Stimulated activated CD4-positive, alpha-beta T cell treated with anti-CD3 and anti-CD28 coated beads, Interleukin-4, amount 100 ng/mL, for 24 hours (primary cell): ENCODE measurements at places on chromosomes 1 and 21.

DNA sequence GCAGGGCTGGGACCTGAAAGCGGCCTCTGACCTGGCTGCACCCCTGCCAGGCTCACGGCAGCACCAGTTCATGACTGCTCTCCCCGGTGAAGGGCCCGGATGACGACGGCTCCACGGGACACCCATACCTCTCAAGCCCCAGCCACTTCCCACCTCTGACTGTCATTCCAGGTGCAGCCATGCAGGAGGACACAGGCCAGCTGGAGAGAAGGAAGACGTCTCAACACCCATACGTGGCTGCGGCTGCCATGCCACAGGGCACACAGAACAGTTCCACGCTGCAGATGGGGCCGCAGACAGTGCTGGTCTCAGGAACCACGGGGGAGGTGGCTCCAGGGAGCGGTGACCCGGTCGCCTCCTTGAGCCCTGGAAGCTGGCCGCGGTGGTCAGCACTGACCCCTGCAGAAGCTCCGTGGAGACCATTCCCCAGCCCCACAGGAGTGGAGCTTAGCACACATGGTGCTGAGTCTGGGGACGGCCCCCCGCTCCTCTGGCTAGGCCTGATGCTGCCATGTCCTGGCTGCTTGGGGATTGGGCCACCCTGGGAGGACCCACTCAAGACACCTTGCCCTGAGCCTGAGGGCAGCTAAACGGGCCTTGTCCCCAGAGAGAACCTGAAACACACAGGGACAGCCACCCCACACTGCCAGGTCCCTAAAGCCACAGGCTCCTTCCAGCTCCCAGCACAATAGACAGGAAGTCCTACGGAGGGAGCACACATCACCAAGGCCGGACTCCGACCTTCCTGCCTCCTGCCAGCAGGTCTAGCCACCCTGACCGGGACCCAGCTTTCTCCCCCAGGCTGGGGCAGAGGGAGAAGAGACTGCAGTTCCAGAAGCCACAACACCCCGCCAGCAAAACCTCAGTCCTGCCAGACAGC is 8.6 kb downstream of the WNT9A start:
- DNase-seq, result no peak

- no peak for DNase-seq
These were observed 67.6 kb upstream of the SLC22A15 start for GRCh38 chr1:115908565-115909274.

DNA sequence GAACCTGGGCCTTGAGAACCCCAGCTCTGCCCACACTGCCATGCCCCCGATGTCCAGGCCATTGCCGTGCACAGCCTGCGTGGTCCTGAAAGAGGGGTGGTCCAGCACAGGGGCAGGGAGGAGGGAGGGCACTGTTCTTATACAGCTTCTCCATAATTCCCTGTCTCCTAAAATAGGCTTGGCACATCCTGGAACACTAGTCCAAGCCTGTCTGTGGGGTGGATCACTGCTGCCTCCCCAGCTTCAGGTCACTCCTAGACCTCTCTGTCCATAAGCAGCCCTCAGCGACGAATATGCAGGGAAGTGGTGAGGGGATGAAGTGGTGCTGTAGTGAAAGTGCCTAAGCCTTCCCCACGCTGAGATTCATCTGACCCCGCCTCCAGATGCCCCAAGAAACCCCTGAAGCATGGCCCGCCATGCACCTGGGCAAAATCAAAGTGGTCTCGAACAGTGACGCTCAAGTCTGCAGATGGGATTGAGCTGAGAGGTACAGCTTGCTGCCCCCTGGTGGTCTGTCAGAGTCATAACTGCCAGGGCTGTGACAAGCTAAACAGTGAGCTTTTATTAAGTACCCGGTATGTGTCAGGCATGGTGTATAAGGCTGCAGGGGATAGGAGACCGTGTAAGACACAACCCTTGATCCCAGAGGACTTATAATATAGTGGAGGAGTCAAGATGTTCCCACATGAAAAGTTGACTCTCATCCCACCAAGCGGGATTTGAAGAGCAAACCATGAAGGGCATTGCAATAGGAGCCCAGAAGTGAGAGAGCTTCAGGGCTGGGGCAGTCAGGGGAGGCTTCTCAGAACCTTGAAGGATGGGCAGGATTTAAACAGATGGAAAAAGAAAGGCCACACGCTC is 66.6 kb downstream of the FAM163A start:
- DNase-seq, result peak; percentile 68

DNA sequence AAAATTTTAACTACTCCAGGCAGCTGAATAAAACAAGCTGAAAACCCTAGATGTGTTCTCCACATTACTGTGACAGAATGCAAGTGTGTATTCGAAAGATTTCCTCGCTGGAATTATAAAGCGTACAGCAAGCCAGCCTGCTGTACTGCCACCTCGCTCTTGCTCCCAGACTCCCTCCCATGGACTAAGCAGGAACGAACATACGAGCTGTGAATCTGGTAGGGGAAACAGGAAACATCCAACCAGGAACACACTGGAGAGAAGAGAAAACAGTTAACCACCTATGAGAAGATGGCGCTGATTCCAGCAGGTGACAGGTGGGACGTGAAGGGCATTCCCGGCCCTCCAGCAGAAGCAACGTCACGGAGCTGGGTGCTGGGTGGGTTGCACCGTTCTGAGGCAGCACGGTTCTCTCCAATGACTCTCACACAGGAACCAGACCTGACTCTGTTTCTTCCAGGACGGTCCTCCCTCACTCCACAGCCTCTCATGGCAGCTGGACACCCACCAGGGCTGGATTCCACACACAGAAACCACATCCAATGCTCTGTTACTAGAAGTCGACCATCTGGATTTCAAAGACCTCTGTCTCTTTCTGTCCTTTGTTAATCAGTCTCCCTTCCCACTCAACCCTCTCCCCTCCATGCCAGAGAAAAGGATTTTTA is 219.2 kb downstream of the RERE start:
- no peak for DNase-seq

DNA sequence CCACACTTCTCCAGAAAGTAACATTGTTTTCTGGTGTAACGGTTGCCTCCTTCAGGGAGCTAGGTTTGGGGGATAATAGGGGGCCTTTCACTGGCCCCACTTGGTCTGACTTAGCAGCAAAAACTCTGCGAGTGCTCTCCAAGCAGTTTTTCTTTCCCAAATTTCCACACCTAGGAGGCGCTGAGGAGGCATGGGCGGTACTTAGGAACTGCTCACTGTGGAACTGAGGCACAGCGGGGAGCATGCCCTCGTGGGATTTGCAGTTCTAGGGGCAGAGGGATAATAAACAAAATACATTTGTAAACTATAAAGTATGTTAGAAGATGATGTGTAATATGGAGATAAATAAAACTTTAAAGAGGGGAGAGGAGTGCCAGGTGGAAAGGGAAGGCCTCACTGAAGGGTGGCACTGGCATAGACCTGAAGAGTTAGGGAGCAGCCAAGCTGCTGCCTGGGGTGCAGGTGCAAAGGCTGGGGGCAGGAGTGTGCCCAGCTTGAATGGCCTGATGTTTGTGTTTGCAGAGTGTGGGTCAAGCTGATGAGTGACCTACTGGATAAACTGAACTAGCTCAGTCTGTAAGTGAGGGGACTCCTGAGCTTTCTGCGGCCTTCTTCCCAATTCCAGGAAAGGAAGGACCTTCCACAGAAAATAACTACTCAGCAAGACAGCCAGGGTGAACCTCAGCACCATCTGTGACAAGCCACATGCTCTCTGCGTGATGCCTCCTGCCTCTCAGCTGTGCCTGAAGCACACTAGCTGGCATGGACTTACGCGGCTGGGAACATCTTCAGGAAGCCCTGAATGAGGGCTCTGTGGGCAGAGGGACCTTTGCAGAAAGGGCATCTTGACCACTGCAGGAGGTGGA is 1.9 kb downstream of the EPHX1 start:
- no peak for DNase-seq

- peak; percentile 35 for DNase-seq
These were observed 26.0 kb downstream of the MACF1 start for GRCh38 chr1:39230261-39231190.

DNA sequence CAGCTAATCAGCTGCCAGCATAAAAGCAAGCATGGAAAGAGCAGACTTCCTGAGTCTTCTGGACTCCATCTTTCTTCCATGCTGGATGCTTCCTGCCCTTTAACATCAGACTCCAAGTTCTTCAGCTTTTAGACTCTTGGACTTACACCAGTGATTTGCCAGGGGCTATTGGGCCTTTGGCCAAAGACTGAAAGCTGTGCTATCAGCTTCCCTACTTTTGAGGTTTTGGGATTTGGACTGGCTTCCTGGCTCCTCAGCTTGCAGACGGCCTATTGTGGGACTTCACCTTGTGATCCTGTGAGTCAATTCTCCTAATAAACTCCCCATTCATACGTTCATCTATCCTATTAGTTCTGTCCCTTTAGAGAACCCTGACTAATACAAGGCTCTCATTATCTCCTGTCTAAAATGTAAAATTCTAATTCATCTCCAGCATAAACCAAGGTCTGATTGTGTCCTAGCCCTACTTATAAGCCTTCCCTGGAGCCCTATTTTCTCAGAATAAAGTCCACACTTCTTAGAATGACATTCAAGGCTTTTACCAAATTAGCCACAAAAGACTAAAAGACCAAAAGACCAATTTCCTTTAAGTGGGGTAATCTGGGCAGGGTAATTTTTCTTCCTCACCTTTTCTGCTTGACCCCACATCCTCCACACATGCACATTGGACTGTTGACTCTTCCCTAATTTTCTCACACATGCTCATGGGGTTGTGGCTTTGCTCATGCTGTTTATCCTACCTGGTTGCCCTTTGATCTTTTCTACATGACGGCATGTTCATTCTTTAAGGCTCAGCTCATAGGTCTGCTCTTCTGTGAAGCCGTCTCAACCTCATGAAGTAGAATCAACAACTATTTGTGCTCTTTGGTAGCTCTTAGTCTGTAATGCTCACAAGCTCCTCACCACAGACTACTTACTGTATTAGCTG is 18.1 kb upstream of the ENAH start:
- no peak for DNase-seq

DNA sequence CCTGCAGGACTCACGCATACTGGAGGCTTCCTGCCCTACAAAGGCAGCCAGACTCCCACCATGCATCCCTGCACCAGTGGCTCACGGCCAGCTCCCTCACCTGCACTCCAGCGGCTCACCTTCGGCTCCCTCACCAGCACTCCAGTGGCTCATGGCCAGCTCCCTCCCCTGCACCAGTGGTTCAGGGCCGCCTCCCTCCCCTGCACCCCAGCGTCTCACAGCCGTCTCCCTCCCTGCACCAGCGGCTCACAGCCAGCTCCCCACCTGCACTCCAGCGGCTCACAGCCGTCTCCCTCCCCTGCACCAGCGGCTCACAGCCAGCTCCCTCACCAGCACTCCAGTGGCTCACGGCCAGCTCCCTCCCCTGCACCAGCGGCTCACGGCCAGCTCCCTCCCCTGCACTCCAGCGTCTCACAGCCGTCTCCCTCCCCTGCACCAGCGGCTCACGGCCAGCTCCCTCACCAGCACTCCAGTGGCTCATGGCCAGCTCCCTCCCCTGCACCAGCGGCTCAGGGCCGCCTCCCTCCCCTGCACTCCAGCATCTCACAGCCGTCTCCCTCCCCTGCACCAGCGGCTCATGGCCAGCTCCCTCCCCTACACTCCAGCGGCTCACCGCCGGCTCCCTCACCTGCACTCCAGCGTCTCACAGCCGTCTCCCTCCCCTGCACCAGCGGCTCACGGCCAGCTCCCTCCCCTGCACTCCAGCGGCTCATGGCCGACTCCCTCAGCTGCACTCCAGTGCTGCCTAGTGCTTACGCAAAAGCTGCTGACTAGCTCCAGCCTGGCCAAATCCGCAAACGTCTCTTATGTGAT is 324.5 kb downstream of the NPHP4 start:
- no peak for DNase-seq

DNA sequence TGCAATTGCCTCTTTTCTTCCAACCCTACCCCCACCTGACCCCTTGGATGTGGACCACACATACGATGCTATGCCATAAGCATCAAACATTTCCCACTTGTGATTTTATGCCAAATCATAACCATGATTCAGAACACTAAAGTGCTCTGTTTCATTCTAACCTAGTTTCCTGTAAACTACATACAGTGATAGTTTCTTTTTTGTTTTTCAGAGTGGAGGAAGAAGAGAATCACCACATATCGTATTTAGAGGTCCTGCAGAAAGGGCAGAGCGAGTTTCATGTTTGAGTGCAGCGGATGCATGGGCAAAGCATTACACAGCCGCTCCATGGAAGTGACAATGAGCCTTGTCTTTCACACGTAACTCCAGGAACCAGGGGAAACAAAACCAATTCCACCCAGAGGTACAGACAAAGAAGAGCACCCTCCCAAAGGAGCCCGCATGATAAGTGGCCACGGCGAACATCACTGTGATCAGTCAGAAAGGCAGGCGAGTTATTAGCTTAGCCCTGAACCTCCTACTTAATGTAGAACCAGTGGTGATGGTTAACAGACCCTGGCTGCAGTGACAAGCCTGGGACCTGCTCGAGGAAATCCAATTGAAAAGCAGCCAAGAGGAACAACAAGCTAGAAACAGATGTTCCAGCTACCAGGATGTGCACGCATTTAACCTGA is 64.0 kb upstream of the ZNF281 start:
- peak; percentile 43 for DNase-seq

GRCh38 chr1:58084266-58084665 is 462.3 kb downstream of the OMA1 start:
- DNase-seq, result no peak

GRCh38 chr1:20250340-20250989 is 40.2 kb upstream of the VWA5B1 start:
- no peak for DNase-seq

DNA sequence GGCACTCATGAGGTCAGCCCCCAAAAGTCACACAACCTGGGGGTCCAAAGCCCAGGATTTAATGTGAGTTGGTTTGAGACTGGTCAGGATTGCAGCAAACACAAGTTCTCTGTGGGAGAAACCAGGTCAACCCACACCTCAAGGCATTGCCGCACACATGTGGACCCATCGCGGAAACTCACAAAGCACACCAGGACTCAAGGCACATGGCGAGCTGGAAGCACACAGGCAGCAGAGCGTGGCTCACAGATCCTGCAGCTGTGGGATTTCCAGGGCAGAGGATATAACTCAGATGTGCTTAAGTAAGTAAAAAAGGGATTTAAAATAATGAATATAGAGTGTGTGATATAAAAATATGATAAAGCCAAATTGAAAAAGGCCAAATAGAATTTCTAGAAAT is 51.6 kb upstream of the ADARB1 start:
- no peak for DNase-seq

- no peak for DNase-seq
These were observed 126.7 kb downstream of the PGBD5 start for GRCh38 chr1:230299191-230300006.

GRCh38 chr1:148289647-148290046 is 137.6 kb upstream of the NBPF11 start:
- no peak for DNase-seq

DNA sequence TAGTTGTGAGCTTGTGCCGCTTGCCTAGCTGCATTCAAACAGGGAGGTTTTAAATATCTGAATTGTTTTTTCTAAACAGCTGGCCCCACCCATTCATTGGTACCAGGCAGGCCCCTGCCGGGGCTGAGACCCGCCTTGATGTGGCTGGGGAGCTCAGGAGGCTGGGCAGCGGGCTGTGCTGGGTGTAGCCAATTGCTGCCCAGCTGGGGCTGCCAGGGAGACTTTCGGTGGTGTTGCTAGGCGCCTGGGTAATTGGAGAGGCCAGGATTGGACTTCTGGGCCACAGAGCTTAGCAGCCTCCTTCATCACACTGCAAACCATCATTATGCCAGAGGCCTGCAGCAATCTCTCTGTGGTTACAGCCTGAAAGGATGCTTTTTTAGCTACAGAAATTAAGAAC is 12.2 kb downstream of the RHBDL2 start:
- no peak for DNase-seq
